ENCODE measurements at places on chromosomes 4 and X.

GRCh38 chr4:38871593-38871992, 4.0 kb downstream of the FAM114A1 start:
- DNase-seq, result no peak

DNA sequence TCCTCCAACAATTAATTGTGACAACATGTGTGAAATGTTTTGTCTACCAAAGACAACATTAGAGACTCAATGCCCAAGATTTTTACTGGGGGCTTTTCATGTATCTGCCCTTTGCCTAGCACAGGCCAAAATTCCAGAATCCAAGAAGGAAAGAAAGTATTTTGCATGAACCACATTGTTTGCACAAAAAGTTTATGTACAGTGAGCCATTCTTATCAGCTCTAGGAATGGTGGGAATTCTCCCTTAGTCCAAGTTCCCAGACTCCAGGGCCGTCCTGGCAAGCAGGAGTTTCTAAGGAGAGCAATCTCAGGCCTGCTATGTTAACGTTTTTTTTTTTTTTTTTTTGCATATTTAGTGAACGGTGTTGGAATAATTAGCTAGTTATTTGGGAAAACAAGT, 21.6 kb downstream of the GPRASP1 start:
- DNase-seq, result no peak

- DNase-seq, result no peak
These were observed 14.7 kb downstream of the DHX15 start for GRCh38 chr4:24569662-24570061.

- peak; percentile 3 for DNase-seq
These were observed 44.3 kb downstream of the NYX start for GRCh38 chrX:41491267-41492004.

DNA sequence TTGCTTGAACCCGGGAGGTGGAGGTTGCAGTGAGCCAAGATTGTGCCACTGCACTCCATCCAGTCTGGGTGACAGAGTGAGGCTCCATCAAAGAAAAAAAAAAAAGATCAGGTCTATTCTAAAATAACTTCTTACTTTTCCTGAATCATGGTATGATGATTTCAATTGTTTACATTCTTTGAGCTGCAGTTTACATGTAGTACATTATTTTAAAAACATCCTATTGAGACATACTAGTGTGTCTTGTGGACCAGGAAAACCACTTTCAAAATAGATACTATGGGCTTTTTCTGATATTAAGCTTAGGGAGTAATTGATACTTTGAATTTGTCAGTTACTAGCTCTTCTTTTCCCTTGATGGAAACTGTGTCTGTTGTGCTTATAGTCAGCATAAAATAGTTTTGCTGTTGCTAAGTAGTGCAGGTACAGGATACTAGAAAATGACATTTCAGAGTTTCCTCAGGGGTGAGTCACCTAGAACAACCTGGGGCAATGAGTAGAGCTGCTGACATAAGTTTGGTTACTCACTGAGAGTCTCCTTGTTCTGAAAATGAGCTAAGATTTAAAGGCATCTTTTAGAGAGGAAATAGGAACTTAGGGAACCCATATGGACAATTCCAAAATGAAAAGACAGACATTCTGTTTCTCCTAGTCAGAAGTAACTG, 53.2 kb upstream of the C4orf54 start:
- no peak for DNase-seq

DNA sequence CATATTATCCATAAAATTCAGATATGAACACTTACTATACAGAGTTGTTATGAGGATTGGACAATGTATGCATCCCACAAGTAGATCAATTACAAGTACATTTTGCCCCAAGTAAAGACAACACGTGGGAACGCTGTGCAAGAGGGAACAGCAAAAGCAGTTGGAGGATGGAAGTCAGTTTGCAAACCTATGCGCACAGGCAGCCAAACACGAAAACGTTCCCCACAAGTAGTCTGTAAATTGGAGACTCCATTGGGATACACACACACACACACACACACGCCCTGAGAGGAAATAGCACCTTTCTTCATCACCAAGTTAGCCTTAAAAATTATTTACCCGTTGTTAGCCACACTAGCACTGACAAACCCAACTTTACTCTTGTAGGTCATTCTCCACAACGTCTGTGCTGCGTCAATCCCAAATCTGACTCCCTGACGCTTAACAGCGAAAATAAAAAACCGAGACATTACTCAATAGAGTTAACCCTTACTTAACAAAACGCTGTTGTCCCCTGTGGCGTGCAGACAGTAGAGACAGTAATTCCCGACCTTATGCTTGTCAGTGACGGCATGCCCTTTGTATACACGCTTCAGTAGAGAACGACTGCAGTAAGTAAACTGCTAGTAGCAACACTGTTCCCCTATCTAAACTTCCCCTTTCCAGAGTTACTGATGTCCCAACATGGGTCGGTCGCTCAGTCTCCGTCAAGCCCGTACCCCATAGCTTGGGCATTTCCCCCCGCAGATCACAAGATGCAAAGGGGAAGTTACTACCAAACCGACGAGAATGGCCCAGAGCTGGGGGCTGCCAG, 730 bp downstream of the MANBA start:
- peak; percentile 83 for DNase-seq

GRCh38 chr4:180449395-180449956, 1793.7 kb upstream of the TENM3 start:
- peak; percentile 42 for DNase-seq

DNA sequence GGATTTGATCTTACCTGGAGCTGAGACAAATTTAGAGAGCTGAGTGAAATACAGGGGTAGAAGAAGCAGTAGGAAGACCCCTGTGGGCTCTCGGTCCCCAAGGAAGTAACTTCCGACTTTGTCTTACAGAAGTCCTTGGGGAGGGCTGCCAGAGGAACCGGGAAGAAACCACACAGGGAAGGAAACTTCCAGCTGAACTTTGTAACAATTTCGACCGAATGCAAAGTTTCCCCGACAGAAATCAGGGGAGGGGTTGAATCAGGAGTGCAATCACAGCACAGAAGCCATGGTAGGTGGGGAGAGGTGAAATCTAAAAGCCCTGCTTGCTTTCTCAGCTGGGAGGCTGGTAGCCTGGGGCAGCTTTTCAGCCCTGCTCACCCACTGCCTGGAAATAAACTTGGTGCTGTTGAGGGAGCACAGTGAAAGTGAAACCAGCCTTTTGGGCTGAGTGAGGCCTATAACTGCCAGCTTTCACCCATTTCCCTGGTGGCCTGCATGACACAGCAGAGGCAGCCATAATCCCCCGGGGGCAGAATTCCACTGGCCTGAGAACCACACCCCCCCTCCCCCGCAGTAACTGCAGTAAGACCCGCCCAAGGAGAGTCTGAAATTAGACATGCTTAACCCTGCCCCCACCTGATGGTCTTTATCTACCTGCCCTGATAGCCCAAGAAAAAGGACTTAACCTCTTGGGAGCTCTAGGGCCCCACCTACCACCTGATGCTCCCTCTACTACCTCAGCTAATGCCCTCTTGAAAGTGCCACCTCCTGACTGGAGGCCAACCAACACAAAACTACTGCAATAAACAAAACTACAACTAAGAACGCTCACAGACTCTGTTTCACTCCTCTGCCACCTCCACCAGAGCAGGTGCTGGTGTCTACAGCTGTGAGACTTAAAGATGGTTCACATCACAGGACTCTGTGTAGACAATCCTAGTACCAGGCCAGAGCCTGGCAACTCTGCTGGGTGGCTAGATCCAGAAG, 248.2 kb downstream of the PARM1 start:
- no peak for DNase-seq

GRCh38 chr4:138871555-138871875, 144.1 kb upstream of the NOCT start:
- DNase-seq, result no peak

DNA sequence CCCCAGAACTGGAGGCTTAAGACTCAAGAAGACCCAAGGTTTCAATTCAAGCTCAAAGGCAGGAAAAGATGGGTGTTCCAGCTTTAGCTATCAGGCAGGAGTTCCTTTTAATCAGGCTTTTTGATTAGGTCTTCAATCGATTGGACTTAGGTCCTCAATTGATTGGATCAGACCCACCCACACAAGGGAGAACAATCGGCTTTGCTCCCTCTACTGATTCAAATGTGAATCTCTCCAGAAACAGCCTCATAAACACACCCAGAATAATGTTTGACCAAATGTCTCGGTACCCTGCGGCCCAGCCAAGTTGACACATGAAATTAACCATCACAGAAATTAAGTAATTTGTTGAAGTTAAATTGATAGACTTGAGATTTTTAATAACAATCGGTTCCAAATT, 917.1 kb upstream of the FTHL17 start:
- no peak for DNase-seq

DNA sequence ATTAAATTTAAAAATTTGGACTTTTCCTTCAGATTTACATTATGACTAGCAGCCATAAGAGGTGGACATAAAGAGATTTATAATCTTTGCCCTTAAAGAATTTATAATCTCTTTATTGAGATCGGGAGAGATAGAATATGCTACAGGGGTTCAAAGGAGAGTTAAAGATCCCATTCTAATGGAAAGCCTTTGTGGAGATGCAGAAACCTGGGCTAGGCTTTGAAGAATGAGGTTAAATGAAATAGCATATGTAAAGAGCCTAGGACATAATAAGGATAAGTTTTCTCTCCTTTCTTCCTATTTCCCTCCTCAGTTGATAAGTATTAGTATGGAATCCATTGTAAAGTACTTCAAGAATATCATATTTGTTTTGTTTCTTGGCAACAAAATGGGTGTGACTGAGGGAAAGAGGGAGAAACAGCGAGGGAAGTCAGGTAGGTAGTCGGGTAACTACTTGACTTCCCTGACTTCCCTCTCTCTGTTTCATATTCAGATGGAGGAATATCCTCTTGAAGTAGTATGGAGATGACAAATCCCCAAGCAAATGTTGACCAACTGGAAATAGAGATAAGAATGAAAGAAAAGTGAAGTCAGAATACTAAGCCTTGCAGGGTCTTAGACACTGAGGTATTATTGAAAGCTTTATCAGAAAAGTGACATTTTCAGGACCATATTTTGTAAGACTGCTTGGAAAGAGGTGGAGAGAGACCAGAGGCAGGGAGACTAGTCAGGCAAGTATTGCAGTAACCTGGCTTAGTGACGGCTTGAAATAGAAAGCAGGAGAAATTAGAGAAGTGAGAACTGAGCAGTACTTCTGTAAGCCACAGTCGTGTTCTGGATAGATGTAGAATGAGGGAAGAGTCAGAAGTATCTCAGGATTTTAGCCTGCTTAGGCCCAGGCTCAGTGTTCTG, 82.9 kb downstream of the PDLIM5 start:
- peak; percentile 51 for DNase-seq

- DNase-seq, result peak; percentile 74
These were observed 24.1 kb downstream of the ZCCHC12 start for GRCh38 chrX:118847676-118848075.

- no peak for DNase-seq
These were observed 56.9 kb downstream of the APLN start for GRCh38 chrX:129597905-129598304.

- DNase-seq, result no peak
These were observed 53.9 kb upstream of the DAPP1 start for GRCh38 chr4:99762728-99763127.

GRCh38 chrX:50536955-50537354, 66.3 kb upstream of the DGKK start:
- DNase-seq, result peak; percentile 0

DNA sequence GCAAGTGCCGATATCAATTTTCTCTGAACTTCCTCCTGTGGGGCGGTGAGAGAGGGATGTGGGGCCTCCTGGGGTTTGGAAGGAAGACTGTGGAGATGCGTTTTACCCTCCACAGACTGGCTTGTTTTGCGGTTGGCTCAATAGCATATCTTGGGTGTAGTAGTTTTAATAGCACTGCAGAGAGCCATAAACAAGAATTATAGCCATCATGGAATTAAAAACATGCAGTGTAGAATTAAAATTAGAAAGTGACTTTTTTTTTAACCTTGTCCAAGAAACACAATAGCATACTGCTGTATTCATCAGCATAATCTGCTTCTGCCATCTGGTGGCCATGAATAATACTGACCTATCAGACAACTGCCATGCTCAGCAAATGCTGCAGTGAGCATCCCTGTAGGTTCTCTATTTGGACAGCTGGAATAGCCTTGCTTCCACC, 47.3 kb upstream of the SCML1 start:
- peak; percentile 81 for DNase-seq

GRCh38 chr4:95505151-95505550, 43.6 kb downstream of the UNC5C start:
- DNase-seq, result peak; percentile 93

GRCh38 chr4:121873604-121874003, 3.3 kb upstream of the BBS7 start:
- DNase-seq, result no peak

GRCh38 chr4:187478292-187479140, 517.1 kb upstream of the ZFP42 start:
- DNase-seq, result no peak

- no peak for DNase-seq
These were observed 4.6 kb downstream of the ARHGAP10 start for GRCh38 chr4:147736458-147736857.

DNA sequence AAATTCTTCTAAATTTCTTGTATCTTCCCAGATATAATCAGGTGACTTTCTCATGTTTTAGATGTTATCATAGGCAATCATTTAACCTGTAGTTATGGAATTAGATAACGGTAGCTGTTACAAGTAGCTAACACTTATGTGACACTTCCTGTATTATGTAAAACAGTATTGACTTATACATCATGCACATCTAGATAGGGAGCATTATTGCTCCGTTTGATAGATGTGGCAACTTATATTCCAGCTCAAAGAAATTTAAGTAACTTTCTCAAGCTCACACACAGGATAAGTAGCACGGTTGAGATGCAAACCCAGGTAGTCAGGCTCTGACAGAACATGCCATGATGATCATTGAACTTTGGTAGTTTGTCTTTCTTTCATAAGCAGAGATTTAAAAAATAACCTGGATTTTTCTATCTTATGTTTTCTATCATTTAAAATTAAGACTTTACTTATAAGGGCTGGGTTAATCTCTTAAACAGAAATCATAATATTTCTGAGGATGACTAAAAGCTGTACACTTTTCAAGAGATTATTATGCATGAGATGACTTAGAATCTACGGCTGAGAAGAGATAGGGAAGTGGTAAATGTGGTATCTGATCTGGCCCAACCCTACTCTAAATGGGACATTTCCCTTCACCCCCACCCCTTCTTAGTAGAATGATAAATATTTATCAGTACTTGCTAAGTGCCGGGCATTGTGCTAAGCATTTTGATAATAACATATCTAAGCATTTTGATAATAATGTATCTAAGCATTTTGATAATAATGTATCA, 69.1 kb upstream of the HPGD start:
- no peak for DNase-seq

- no peak for DNase-seq
These were observed 22.2 kb upstream of the GCNA start for GRCh38 chrX:71556036-71556435.

- DNase-seq, result no peak
These were observed 66.5 kb downstream of the HTR2C start for GRCh38 chrX:114650351-114650750.
